ENCODE measurements at places on chromosomes 7 and 10.
A peak's percentile ranks its signal among the peaks of the same experiment; 100 is the strongest.

GRCh38 chr7:111903797-111904196, 302.4 kb downstream of the DOCK4 start:
- DNase-seq = no peak

- DNase-seq = no peak
Measured at GRCh38 chr7:140127360-140128127, 49.2 kb downstream of the KDM7A start.

DNA sequence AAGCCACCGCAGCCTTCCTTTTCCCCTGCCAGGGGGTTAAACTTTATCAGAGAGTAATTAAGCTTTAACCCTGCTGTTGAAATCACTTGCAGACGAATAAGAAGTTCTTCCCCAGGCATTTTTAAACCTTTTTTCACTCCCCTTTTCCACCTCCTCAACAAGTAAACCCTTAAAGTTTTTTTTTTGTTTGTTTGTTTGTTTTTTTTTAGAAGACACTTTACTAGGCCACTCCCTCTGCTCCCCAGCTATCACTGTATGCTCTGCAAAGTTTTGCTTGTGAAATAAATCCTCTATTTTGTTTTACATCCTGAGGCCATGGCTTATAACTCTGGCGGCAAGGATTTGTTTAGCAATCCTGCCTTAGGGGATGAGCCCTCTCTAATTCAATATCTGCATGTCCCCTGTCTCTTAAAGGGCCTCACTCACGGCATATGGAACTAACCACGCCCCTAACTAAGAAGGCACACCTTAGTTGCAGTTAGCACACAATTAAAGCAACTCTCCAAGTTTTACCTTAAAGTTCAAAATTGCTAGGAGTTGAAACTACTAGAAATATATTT, 1354.7 kb upstream of the LRRTM3 start:
- no peak for DNase-seq

- DNase-seq = no peak
Measured at GRCh38 chr7:25012254-25012653, 32.3 kb upstream of the OSBPL3 start.

GRCh38 chr7:128215281-128215680, 25.8 kb upstream of the LEP start:
- DNase-seq = no peak

DNA sequence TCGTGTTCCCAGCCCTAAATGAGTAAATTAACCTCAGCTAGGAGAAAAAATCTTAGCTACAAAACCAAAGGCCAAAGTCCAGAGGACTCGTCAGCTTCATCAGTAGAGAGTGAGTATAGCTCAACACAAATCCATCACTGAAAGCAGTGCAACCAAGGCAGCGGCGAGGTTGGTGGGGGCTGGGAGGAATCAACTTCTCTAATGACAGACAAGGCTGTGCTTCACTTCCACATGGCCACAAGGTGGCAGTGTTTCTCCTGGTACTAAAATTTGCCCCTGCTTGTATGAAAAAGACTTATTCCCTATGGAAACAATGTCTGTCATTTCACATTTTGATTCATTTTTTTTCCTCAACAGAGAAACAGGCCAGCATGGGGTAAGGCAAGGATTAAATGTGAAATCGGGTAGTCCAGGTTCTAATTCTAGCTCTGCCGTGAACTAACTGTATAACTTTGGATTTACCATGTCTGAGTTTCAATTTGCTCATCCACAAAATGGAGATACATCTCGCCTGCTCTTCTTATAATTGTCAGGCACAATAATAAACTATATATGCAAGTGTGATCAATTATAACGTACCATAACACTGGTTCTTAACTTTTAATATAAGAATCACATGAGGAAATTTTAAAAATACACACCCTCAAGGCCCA, 39.3 kb downstream of the FAS start:
- peak; percentile 50 for DNase-seq

DNA sequence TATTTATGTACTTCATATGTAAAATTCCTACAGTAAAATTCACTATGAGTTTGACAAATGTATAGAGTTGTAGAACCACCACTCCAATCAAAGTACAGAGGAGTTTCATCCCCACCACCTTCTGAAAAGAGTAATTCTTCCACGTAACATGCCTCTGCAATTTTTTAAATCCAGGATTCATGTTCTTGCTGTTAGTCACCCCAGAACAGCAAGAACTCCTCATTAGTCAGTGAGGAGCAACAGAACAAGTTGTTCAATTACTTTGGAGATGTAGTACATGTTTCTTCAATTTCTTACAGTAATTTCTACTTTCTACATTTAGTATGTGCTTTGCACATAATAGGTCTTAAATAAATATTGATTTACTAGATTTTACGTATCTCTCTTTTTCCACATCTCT, 248.1 kb downstream of the ABCA13 start:
- no peak for DNase-seq

GRCh38 chr10:69901628-69902505, 100.2 kb downstream of the COL13A1 start:
- no peak for DNase-seq

DNA sequence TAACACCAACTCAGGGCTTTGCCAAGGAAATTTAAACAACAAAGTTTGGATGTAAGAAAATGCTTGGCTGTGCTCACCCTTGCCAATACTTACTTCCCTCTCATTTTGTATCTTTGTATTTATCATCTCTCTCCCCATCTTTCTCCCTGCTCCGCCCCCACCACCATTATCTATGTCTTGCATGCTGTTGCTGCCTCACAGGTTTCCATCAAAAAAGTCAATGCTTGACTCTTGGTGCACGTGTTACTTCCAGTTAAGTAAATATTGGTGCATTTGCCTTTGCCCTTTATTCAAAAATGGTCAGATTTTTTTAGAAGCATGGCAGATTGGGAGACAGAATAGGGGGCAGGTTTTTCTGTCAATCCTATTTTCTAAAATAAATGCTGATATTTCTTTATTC, 626.0 kb downstream of the ACTR3B start:
- DNase-seq = no peak

DNA sequence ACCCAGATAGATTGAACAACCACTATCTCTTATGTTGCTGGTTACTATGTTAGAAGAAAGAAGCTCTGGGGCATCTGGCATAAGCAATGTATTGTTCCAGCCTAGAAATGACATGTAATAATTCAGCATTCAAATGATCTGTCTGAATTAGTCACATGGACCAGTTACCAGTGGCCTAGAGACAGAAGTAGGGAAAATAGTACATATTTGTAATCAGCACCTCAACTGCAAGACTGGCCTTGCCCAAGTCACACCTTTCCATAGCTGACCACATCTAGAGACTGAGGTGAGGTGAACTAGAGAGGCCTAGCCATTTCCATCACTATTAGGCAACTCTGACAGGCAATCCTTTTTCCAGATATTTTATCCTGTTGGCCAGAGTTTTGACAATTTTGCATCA, 315.6 kb upstream of the KCND2 start:
- DNase-seq = no peak

GRCh38 chr7:41416208-41416595, 286.7 kb downstream of the INHBA start:
- no peak for DNase-seq

DNA sequence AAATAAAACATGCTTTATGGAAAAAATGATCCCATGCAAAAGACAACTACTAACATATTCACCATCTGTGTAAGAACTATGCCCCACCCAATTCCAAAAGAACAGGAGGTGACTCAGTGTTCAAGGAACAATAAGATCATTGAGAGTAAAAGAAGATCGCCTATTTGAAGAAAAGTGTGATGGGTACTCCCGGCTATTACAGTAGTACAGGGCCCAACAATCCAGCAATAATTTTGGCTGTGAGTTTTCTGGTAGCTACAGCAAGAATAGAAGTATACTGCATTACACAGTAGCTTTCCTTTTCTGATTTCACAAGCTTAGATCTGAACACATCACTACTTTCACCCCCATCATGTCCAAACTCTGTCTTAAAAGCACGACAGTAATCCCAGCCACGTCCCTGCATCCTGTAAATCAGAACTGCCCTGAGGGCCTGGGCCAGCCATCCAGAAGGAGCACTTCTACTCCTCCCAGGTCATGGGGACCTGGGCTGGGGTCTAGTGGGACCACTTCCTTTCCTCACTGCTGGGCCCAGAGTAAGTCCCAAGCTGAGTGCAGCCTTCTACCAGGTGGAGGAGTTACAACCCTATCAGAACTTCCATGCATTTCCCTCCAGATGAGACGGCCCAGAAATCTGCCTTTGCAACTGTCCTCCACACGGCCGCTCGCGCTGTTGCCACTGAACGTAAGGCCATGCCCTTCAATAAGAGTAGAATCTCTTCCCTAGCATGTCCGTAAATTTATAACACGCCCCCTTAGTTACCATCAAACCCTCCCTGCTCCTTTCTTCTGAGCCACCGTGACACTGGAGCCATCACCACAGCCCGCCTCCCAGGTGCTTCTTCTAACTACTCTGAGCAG, 7.9 kb downstream of the ESYT2 start:
- DNase-seq = no peak

DNA sequence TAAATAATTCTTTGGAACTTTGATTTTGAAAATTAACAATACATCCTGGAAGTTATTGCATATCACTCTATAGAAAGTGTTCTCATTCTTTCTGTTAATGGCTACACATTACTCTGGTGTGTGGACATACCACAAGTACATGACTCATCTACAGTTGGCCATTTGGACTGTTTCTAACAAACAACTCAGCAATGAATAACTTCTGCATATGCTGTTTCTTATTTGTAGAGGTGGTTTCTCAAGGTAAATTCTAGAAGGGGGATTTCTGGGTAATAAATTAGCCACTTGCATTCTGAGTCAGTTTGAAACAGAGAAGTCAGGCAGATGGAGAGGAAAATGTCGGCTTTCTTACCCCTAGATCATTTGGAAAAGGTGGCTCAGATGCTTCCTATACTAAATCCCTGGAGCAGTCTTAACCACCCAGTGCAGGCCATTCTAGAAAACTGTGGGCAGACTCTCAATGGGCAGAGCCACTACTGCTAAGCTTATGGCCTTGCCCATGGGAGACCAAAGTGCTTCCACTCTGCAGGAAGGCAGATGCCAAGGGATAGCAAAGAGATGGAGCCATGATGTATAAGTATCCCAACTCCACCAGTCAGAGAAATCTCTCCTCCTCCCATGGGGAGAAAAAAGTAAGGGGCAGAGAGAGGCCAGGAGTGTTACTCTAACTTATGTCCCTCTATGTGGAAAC, 194.0 kb upstream of the PLPP4 start:
- no peak for DNase-seq

DNA sequence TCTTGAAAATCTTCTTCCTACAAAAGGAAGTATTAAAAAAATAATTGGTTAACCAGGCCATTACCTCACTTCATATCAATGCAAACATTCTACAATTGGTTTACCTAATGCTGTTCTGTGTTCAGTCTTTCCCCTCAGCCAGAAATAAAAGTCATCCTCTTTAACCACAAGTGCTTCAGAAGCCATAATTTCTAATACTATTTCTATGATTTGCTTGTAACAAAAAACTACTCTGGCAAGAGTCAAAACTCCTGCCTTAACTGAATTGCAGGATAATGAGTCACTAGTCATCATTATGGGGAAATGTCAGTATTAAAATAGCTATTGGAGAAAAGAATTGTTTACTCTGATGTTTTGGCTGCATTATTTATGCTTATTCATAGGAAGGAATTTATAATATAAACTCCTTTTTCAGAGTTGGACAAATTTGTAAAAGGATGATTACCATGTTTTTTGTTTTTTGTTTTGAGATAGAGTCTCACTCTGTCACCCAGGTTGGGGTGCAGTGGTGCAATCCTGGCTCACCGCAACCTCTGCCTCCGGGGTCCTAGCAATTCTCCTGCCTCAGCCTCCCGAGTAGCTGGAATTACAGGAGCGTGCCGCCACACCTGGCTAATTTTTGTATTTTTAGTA, 55.5 kb upstream of the ODAD2 start:
- DNase-seq = no peak

DNA sequence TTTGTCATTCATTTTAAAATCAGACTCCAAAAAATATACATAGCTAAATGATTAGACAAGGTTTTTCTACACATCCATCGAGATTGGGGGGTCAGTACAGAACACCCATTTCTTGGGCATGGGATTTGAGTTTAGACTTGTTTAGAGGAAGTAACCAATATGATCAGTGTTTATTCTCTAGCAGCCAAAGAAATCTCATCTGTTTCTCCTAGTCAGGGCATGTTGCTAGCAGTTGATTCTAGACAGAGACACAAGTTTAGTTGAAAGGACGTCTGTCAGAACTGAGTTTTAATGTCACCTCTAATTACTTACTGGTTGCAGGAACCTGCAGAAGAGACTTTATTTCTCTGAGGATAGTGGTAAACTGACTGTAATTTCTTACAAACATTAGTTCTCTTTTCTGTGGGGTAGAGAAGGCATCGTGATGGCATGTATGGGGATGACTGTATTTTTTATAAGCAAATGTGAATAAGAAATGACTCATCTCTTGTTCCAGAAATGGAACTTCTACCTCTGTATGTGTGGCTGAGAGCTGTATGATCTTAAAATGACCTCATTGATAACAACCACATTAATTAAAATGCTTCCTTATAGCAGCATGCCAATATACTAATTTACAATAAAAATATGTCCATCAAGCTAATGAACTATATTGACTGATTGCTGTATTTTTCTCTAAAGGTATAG, 30.6 kb upstream of the RHOBTB1 start:
- no peak for DNase-seq

- DNase-seq = peak; percentile 8
Measured at GRCh38 chr10:15245530-15245929, 77.0 kb upstream of the NMT2 start.

GRCh38 chr7:34757570-34758110, 99.6 kb downstream of the NPSR1 start:
- DNase-seq = no peak

GRCh38 chr7:29158795-29159423, 12.6 kb upstream of the CPVL start:
- no peak for DNase-seq

DNA sequence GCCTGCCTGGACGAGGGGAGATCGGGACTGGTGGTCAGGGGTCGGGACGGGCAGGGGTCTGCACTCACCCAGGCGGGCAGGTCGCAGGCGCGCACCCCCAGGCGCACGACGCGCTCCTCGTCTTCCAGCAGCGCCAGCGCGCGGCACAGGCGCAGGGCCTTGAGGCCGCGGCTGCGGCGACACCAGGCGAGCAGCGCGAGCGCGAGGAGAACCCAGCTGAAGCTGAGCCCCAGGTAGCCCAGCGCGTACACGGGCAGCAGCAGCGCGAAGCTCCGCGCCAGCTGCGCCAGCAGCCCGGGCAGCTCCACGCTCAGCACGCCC, 328 bp downstream of the ESYT2 start:
- peak; percentile 66 for DNase-seq

DNA sequence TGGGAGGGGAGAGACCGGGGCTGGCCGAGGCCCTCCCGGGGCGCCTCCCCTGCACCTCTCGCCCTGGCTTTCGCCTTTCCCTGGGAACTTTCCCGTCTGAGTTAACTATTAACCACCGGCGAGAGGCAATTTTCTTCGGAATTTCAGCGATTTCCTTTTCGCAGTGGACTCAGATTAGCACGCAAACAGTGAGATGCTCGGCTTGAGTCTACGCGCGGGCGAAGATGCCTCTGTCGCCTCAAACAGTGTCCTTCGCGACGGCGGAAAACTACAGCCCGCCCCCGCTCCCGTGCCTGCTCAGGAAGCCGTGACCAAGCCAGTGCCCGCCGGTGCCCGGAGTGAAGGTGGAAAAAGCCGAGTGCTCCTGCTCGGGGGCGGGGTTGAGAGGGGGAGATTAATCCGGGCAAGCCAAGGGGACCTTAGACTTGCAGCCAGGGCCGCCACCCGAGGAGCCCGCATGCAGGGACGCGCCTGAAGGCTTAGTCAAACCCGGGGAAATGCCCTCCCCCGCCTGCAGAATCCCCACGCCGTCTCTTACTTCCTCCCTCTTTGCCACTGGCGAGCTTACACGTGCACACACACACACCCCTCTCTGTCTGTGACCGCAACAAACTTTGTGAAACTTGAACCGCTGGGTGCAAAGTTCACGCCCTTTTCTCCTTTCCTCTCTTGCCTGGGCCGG, 14.5 kb upstream of the PAX2 start:
- DNase-seq = no peak
